Right cardiac atrium (tissue), 5 donors: ENCODE measurements at places on chromosomes 6 and 20. TPM values are rescaled to one million over a fixed set of nuclear protein-coding genes. Genes with fewer than 3 reads are reported as not detected.

The ADRM1 gene
- 72.6 TPM for total RNA-seq

The SLC17A9 gene
- total RNA-seq = 1.5 TPM

The FAM217B gene
- total RNA-seq = 25.8 TPM

The SIGLEC1 gene
- total RNA-seq = 12.3 TPM

The ATP6V1G2 gene
- 2.0 TPM for total RNA-seq

The RIMS1 gene
- 0.36 TPM for total RNA-seq

The RNF182 gene
- not detected for total RNA-seq

The BIRC7 gene
- not detected for total RNA-seq

The VSTM2L gene
- 162 TPM for total RNA-seq

The ADGB gene
- not detected for total RNA-seq

The CST2 gene
- total RNA-seq = not detected

The DNAH8 gene
- total RNA-seq = not detected

The TMEM200A gene
- total RNA-seq = 0.34 TPM

The SPAG4 gene
- total RNA-seq = 4.1 TPM

The CCN6 gene
- not detected for total RNA-seq

The SLA2 gene
- 0.28 TPM for total RNA-seq

The TINAG gene
- 0.29 TPM for total RNA-seq

The ZBTB12 gene
- total RNA-seq = 3.7 TPM

The POU5F1 gene
- 1.2 TPM for total RNA-seq

The TP53TG5 gene
- total RNA-seq = 0.82 TPM

The NKX2-2 gene
- total RNA-seq = not detected

The TOX2 gene
- 1.0 TPM for total RNA-seq

The ANGPT4 gene
- total RNA-seq = not detected

The GSTA2 gene
- total RNA-seq = not detected

The SLC16A10 gene
- total RNA-seq = 11.3 TPM

The FOXC1 gene
- total RNA-seq = 21.6 TPM

The ZCCHC3 gene
- 13.0 TPM for total RNA-seq

The GSTA1 gene
- not detected for total RNA-seq
